ENCODE measurements at places on chromosomes 16 and 17.

GRCh38 chr17:7217113-7217987 lies 2.3 kb downstream of the DLG4 start:
- DNase-seq: no peak

DNA sequence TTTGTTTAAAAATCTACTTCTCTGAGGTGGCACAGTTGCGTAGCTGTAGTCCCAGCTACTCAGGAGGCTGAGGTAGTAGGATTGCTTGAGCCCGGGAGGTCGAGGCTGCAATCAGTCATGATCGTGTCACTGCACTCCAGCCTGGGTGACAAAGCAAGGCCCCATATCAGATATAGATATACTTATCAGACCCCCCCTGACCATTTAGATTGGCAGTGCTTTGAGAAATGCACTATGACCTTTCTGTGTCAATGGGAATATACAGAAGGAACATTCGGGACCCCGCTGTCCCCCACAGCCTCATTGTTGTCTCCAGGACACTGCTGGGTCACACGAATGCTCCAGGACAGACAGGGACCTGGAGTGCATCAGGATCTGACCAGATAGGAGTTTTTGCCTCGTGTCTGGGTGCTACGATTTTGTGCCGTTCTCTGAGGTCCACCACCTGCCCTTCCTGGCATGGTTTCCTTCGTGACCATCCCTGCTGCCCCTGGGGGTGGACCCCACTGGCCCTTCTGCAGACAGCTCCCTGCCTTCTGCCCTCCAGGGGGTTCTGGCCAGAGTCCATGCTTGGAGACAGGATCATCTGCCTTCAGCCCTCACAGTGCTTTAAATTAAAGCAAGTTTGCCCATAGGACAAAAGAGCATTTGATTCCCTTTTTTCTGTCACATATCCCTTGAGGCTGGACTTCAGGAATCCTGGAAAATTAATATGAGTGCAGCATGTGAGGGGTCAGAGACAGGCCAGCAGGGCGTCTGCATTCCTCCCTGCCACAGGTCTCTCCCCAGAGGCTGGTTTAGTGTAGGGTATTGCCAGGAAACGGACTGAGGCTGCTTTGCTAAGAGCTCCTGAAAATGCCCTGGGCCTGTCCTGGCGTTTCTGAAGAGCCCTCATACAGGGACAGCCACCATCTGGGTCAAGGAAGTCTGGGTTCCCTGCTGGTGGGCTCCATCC lies 19.3 kb downstream of the PLD6 start:
- DNase-seq: no peak

DNA sequence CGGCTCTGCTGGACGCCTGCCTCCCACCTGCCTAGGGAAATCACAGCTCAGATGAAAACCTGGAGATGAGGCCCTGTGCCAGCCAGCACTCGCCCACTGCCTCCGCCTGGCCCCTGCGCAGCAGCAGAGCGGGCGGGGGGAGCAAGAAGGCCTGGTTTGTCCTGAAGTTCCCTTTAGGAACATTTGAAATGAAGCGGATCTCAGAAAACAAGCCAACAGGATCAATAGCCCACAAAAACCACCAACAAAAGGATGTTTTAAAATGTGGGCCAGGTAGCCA lies 48.0 kb downstream of the RBFOX3 start:
- DNase-seq: no peak

GRCh38 chr17:45088741-45089140 lies 27.6 kb downstream of the NMT1 start:
- DNase-seq: no peak

- no peak for DNase-seq
Observed at GRCh38 chr16:82991410-82991809, 364.6 kb downstream of the CDH13 start.

GRCh38 chr17:3447625-3448024 lies 14.0 kb upstream of the OR1E2 start:
- DNase-seq: peak; percentile 34

- no peak for DNase-seq
Observed at GRCh38 chr17:74325376-74325742, 667 bp upstream of the KIF19 start.
